ENCODE measurements at places on chromosomes 2 and 18.
A peak's percentile ranks its signal among the peaks of the same experiment; 100 is the strongest.

DNA sequence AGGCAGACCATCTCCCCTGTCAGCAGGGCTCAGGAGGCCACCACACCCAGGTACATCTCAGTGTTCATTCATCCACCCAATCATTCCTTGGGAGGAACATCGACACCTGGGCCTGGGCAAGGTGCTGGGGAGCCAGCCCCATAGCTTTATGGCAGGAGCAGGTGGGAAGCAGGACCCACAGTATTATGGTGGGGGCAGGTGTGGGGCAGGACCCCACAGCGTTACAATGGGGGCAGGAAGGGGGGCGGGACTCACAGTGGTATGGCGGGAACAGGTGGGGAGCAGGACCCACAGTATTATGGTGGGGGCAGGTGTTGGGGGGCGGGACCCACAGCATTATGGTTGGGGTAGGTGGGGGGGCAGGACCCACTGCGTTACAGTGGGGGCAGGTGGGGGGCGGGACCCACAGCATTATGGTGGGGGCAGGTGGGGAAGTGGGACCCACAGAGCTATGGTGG, 128.9 kb upstream of the HS6ST1 start:
- DNase-seq, result no peak

DNA sequence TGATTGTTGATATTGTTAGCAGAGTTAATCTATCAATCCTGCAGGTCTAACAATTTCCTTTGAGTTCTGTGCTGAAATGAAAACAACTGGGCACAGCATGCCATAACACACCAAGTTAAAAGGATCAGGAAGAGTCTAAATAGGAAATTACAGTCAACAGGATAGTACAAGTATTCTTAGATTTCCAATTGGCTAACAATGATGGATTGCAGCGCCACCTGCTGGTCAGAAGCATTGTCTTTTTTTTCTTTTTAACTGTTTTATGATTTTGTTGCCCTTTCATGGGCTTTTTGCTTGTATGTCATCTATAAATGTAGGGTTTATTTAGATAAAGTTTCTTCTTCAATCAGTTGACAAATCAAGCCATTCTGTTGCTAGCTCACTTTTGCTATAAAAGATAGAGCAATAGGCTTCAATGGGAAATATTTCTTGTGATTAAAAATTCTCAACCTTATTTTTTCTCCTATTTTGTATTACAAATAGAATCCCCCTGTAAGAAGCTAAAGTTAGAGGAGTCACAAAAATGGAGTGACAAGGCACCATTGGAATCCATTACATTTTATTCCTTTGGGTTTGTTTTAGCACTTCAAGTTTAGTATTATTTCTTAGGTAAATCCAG, 40.8 kb upstream of the RPRM start:
- DNase-seq, result peak; percentile 58

- DNase-seq, result no peak
Observed at GRCh38 chr18:77133835-77134496, 1.4 kb upstream of the MBP start.

GRCh38 chr18:2776601-2777000, 70.2 kb upstream of the EMILIN2 start:
- DNase-seq, result no peak

DNA sequence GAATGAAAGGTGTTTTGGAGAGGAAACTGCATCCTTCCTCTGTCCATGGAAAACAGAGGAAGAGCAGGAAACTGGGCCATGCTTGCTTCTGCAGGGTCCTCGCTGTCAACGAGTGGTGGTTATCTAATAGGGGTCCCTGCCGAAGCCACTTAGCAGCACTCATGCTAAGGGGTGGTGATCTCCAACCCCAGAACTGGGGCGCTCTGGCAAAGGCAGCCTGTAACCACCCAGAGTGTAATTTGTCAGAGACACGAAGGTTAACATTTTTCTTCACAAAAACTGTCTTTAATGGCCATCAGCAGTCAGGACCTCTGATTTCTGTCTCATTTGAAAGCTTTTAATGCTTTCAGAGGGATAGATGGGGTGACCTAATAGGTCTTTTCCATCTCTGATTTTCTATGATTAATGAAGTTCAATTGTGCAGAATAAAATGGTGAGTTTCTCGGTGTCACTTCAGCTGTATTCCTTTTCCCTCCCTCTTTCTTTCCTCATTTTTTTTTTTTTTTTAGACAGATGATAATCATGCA, 231.3 kb upstream of the CELF4 start:
- no peak for DNase-seq

- DNase-seq, result no peak
Observed at GRCh38 chr2:198325359-198325758, 521.0 kb downstream of the PLCL1 start.

GRCh38 chr2:83971547-83971946, 487.5 kb downstream of the SUCLG1 start:
- no peak for DNase-seq

GRCh38 chr2:135951041-135951583, 34.3 kb downstream of the DARS1 start:
- DNase-seq, result no peak

DNA sequence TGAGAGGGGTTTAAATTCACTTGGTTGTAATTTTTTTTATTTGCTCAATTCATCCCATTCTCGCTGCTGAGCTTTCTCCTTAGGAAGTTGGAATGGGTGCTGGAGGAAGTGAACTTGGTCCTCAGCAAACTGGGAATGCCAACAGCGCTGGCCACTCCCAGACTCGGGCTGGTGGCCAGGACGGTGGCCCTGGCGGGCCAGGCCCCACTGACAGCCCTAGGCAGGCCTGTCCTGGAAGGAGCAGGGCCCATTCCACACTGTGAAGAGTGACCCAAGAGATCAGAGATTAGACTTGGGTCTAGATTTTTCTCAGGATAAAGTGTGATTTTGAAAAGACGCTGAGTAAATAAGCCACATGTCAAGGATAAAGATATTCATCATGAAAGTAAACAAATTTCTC, 132.7 kb downstream of the HDAC4 start:
- DNase-seq, result peak; percentile 52

DNA sequence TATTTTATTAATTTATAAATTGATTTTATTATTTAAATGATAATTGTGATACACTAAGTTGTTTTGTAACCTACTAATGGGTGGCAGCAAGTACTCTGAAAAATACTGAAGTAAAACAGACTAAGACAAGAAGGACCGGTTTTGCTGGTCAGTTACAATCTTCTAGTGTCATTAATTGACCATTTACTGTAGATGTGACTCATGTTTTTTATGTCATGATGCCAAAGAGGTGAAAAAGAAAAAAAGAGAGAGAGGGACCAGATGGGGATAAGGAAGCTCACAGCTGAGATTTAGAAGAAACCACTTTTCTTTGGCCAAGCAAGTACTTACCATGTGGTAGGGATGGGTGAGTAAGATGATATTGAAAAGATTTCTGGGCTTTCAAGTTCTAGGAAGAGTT, 955.8 kb upstream of the LRRTM1 start:
- DNase-seq, result no peak

DNA sequence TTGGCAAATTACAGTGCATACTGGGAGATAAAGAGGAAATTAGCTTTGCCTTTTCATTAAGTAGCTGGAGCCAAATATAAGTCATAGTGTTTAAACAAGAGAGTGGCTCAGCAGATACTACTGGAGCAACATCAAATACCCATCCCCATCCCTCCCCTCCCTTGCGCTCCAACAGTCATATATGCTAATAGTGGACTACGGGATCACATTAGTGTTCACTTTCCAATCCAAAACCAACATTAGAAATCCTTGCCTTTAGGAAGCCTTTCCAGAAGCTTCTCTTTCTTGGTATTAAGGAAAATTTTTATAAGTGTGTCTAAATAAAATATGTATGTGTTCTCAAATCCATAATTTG, 1669.3 kb downstream of the SUCLG1 start:
- DNase-seq, result no peak

GRCh38 chr2:71130905-71131244, 441 bp downstream of the MPHOSPH10 start:
- no peak for DNase-seq

- DNase-seq, result no peak
Observed at GRCh38 chr2:180682871-180683270, 297.5 kb upstream of the UBE2E3 start.

GRCh38 chr2:30686669-30687068, 120.6 kb downstream of the CAPN13 start:
- no peak for DNase-seq

GRCh38 chr2:120684289-120685065, 51.2 kb upstream of the GLI2 start:
- DNase-seq, result no peak

- DNase-seq, result no peak
Observed at GRCh38 chr2:126707941-126708340, 52.0 kb downstream of the GYPC start.
